H4 (cell line): ENCODE measurements at places on chromosomes 5 and 9. TPM values are rescaled to one million over a fixed set of nuclear protein-coding genes. Genes with fewer than 3 reads are reported as not detected.

The LHX3 gene
- total RNA-seq, result not detected in 2 replicates

The RIOK2 gene
- 22.2 and 30.6 TPM in 2 replicates for total RNA-seq

The MYMK gene
- not detected in 2 replicates for total RNA-seq

The MSX2 gene
- total RNA-seq, result 71.1 and 73.6 TPM in 2 replicates

The TAF11L10 gene
- not detected in 2 replicates for total RNA-seq

The SHC3 gene
- total RNA-seq, result 0.02 and 1.0 TPM in 2 replicates

The SLCO4C1 gene
- 0.15 TPM in 1 of 2 replicates, not detected in the other for total RNA-seq

The PRDM9 gene
- total RNA-seq, result 0.02 TPM in 1 of 2 replicates, not detected in the other

The ZMAT2 gene
- 73.5 and 95.8 TPM in 2 replicates for total RNA-seq

The AIF1L gene
- 3.3 TPM in 2 replicates for total RNA-seq

The PKD2L2 gene
- total RNA-seq, result not detected in 2 replicates

The TMEM174 gene
- total RNA-seq, result not detected in 2 replicates

The AGXT2 gene
- not detected in 2 replicates for total RNA-seq

The NIPSNAP3A gene
- 38.4 and 44.3 TPM in 2 replicates for total RNA-seq

The MTX3 gene
- 6.7 and 10.3 TPM in 2 replicates for total RNA-seq

The BARHL1 gene
- not detected in 2 replicates for total RNA-seq

The MZB1 gene
- total RNA-seq, result not detected in 2 replicates

The PPIC gene
- 78.4 and 84.2 TPM in 2 replicates for total RNA-seq

The DTWD2 gene
- total RNA-seq, result 7.7 and 8.7 TPM in 2 replicates

The ASPN gene
- total RNA-seq, result not detected in 2 replicates

The ITGA2 gene
- 23.4 and 29.0 TPM in 2 replicates for total RNA-seq

The CCL27 gene
- not detected in 2 replicates for total RNA-seq

The FOXD4L6 gene
- total RNA-seq, result 0.14 TPM in 1 of 2 replicates, not detected in the other

The DBN1 gene
- total RNA-seq, result 140 and 153 TPM in 2 replicates

The AJM1 gene
- 0.06 and 0.21 TPM in 2 replicates for total RNA-seq

The SLC22A4 gene
- 4.2 and 5.1 TPM in 2 replicates for total RNA-seq

The STKLD1 gene
- 0.62 and 1.0 TPM in 2 replicates for total RNA-seq

The ANKRD55 gene
- 0.45 and 1.2 TPM in 2 replicates for total RNA-seq

The SLC36A2 gene
- total RNA-seq, result 0.14 TPM in 1 of 2 replicates, not detected in the other

The PLEKHG4B gene
- 7.3 and 13.1 TPM in 2 replicates for total RNA-seq

The ZNF354B gene
- 4.8 and 7.8 TPM in 2 replicates for total RNA-seq

The PHF24 gene
- total RNA-seq, result not detected in 2 replicates

The OSMR gene
- total RNA-seq, result 61.1 and 92.0 TPM in 2 replicates

The IGIP gene
- total RNA-seq, result 1.9 and 2.1 TPM in 2 replicates

The SH3GLB2 gene
- 14.0 and 17.2 TPM in 2 replicates for total RNA-seq

The PCDHGA3 gene
- 10.3 and 11.5 TPM in 2 replicates for total RNA-seq

The C9 gene
- total RNA-seq, result not detected in 2 replicates

The RNF183 gene
- total RNA-seq, result not detected in 2 replicates

The SPARC gene
- total RNA-seq, result 319 and 472 TPM in 2 replicates

The OMD gene
- total RNA-seq, result 0.21 and 0.23 TPM in 2 replicates

The HTR1A gene
- total RNA-seq, result not detected in 2 replicates

The ANKHD1 gene
- 29.7 and 35.5 TPM in 2 replicates for total RNA-seq

The TMEFF1 gene
- 0.31 and 1.2 TPM in 2 replicates for total RNA-seq

The IFNE gene
- total RNA-seq, result not detected in 2 replicates

The SERF1A gene
- total RNA-seq, result 3.4 and 3.5 TPM in 2 replicates

The PRRC1 gene
- total RNA-seq, result 48.7 and 51.0 TPM in 2 replicates

The VAV2 gene
- 4.5 and 6.1 TPM in 2 replicates for total RNA-seq

The FAXDC2 gene
- total RNA-seq, result 0.81 and 3.2 TPM in 2 replicates

The HAVCR1 gene
- total RNA-seq, result 0.04 and 0.29 TPM in 2 replicates

The IFNA21 gene
- 0.15 TPM in 1 of 2 replicates, not detected in the other for total RNA-seq

The LIX1 gene
- 0.12 TPM in 1 of 2 replicates, not detected in the other for total RNA-seq

The SHOC1 gene
- total RNA-seq, result 0.94 and 1.5 TPM in 2 replicates

The BAAT gene
- not detected in 2 replicates for total RNA-seq

The EGFLAM gene
- total RNA-seq, result 0.06 and 1.1 TPM in 2 replicates

The SEMA5A gene
- total RNA-seq, result 13.7 and 20.4 TPM in 2 replicates

The TAF11L2 gene
- total RNA-seq, result not detected in 2 replicates

The DCAF12 gene
- total RNA-seq, result 30.2 and 38.8 TPM in 2 replicates
